ENCODE measurements at places on chromosomes 1 and 21. TPM values are rescaled to one million over a fixed set of nuclear protein-coding genes. Genes with fewer than 3 reads are reported as not detected.

DNA sequence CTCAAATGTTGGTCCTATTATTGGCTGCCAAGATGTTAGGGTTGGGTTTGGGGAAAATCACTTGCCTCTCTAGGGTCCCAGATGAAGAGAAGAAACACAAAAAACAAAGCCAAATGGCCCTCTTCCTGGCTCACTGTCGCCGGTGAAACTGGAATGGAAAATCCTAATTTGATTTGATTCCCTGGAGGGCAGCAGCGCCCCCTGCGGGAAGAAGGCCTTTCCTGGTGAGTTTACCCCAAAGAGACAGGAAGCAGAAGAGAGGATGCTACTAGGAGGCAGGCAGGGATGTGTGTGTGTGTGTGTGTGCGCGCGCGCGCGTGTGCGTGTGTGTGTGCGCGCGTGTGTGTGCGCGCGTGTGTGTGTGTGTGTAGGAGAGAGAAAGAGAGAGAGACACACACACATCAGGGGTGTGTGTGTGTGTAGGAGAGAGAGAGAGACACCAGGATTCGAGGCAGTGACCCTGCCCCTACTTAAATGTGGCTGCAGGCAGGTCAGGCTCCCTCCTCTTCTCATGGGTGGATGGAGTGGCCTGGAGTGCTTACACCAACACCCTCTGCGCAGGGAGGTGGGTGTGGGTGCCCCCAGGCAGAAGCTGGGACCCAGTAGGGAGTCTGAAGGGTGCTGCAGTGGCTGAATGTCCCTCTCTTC lies 3.1 kb upstream of the SELENON start:
- no peaks in the 10 kb centered on the region for H3K27me3 ChIP-seq
- peak overlapping the region; percentile 42 for H3K4me3 ChIP-seq
- H3K4me1 ChIP-seq: peaks cover 55% of the 10 kb centered on the region
- DNase-seq: peak; percentile 87
- no peaks in the 10 kb centered on the region for H3K36me3 ChIP-seq

GRCh38 chr1:247056071-247056470 lies 22.5 kb downstream of the ZNF670 start:
- H3K4me1 ChIP-seq: no peaks in the 10 kb centered on the region
- no peaks in the 10 kb centered on the region for H3K27me3 ChIP-seq
- DNase-seq: no peak
- no peak overlapping the region for H3K4me3 ChIP-seq

FGR gene
- 1.8 TPM for total RNA-seq

B3GALT2 gene
- total RNA-seq: 2.4 TPM

CTXND2 gene
- not detected for total RNA-seq

GRCh38 chr1:43992232-43992995 lies 1.0 kb downstream of the CCDC24 start:
- no peaks in the 10 kb centered on the region for H3K36me3 ChIP-seq
- H3K27ac ChIP-seq: no peak overlapping the region
- H3K4me1 ChIP-seq: peaks cover 8% of the 10 kb centered on the region
- H3K4me3 ChIP-seq: peak overlapping the region; percentile 60
- DNase-seq: no peak

CHODL gene
- not detected for total RNA-seq

CDA gene
- not detected for total RNA-seq

GRCh38 chr1:23194119-23194984 lies 22.9 kb downstream of the HTR1D start:
- no peaks in the 10 kb centered on the region for H3K4me1 ChIP-seq
- H3K4me3 ChIP-seq: no peak overlapping the region
- no peak overlapping the region for H3K27ac ChIP-seq
- H3K36me3 ChIP-seq: no peaks in the 10 kb centered on the region
- no peak for DNase-seq

C1QA gene
- total RNA-seq: 0.22 TPM

DNA sequence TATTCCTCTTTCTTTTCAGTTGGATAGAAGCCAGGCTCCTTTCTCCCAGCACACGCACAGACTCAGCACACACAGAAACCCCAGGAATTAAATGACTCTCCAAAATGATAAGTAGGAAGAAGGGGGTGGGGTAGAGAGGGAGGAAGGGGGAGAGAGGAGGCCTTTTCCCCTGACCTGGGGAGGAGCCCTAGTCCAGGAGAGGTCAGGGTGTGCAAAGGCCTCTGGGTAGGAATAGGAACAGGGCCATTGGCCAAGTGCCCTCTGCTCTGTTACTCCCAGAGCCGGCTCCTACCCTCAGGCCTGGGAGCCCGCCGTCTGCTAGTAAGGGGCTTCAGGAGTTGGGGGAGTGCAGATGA lies 35.6 kb upstream of the PUM1 start:
- no peaks in the 10 kb centered on the region for H3K27me3 ChIP-seq
- no peaks in the 10 kb centered on the region for H3K4me1 ChIP-seq
- DNase-seq: no peak
- no peaks in the 10 kb centered on the region for H3K36me3 ChIP-seq

DNA sequence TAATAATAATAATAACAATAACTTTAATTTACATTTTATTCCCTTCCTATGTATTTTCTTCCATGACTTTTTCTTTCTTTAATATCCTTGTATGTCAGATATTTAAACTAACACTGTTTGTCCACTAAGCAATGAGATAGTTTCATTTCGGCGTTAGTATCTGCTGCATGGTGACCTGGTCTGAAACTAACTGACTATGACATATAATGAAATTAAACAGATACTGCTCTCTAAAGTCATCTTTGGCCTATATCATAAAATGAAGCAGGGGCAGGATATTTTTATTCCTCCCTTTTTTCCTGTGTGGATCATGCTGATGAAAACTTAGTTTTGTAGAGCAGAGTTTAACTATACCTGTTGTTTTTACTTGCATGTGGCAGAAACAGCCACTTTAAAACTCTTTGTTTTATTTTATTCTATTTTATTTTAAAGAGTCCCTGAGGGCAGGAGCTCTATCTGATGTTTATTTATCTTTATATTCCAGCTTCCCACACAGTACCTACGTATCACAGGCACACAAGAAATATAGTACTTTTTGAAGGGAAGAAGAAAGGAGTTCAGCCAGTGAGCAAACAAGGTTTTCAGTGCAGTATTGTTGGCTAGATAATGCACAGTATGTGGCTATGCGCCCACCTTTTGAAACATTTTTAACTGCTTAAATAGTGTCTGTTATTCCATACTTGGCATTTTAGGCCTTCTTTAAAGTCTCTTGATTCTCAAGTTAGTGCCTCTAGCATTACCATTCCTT lies 165.6 kb downstream of the PHTF1 start:
- H3K36me3 ChIP-seq: no peaks in the 10 kb centered on the region
- H3K4me1 ChIP-seq: no peaks in the 10 kb centered on the region
- DNase-seq: no peak

PLA2G5 gene
- total RNA-seq: not detected

DNA sequence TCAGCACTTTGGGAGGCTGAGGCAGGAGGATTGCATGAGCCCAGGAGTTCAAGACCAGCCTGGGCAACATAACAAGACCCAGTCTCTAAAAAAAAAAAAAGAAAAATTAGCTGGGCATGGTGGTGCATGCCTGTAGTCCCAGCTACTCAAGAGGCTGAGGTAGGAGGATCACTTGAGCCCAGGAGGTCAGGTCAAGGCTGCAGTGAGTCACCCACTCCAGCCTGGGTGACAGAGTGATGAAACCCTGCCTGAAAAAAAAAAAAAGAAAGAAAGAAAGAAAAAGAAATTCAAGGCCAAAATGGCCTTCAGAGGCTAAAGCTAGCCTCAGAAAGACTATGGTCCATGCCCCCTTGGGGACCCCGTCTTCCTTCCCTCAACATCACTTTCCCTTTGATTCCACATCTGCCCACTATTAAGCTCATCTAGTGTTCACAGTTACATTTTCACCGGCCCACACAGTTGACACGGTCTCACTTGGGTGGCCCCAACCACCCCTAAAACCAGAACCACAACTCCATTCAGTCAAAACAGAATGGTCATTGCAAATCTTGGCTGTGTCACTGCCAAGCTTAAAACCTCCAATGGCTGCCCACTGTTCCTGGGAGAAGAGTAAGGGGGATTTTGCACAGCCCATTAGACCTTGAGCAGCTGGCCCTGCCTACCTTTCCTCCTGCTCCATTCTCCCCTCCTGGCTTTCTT lies 2.1 kb upstream of the CAPN8 start:
- no peaks in the 10 kb centered on the region for H3K36me3 ChIP-seq
- H3K27ac ChIP-seq: no peak overlapping the region
- no peak overlapping the region for H3K4me3 ChIP-seq
- H3K27me3 ChIP-seq: no peaks in the 10 kb centered on the region
- DNase-seq: no peak

DNA sequence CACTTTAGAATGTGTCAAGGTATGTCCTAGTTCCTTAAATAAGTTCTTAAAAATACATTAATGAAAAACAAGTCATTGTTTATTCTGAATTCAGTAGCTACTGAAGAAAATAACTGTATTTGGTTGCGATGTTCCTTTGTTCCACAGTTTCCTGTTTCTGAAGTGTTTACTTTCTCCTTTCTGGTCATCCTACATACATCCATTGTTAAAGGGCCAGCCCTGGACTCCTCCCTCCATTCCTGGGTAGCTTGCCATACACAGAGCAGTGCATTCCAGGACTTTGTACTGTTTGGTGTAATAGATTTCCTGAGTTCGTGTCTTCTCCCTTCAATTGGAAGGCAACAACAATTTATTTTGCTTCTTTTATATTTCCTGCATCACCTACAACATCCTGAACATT lies 845.4 kb upstream of the CXADR start:
- no peaks in the 10 kb centered on the region for H3K36me3 ChIP-seq
- H3K27ac ChIP-seq: no peak overlapping the region
- no peak overlapping the region for H3K4me3 ChIP-seq
- no peak for DNase-seq
- no peaks in the 10 kb centered on the region for H3K27me3 ChIP-seq

DNA sequence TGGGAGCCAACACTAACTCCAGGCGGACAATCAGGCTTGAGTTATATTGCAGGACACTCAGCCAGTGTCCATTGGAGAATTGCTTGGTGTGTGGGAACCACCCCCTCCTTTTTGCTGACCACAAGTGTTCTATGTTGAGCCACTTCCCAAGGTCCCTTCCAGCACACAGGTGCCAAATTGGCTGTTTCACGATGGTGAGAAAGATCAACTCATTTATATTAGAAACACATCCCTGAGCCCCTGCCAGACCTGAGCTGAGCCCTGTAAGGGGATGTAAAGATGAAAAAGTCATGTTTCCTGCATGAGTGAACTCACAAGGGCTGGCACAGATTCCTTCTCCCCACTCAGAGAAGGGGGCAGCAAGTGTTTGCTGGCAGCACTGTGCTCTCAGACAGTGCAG lies 96.5 kb downstream of the KCNN3 start:
- H3K27ac ChIP-seq: no peak overlapping the region
- H3K36me3 ChIP-seq: no peaks in the 10 kb centered on the region
- no peak overlapping the region for H3K4me3 ChIP-seq
- no peaks in the 10 kb centered on the region for H3K27me3 ChIP-seq
- no peak for DNase-seq

DNA sequence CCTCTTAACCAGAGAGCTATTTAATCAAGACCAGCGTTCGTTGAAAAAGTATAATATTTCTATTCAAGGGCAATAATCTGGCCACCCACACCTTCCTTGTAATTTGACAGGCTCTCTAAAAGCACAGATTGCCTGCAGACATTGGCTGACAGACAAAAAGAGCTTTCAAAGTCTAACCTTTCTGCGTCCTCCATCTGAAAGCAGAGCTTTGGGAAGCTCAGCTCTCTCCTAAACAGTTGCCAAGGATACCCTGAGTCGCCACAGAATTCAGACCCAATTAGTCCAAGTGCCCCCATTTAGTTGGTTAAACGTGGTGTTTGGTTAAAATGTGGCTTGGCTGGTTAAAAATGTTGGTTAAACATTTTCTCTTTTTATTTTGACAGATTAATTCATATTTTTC lies 33.7 kb upstream of the PLA2G2C start:
- H3K27me3 ChIP-seq: peaks cover 9% of the 10 kb centered on the region
- DNase-seq: no peak
- no peaks in the 10 kb centered on the region for H3K4me1 ChIP-seq
- no peak overlapping the region for H3K27ac ChIP-seq
- no peak overlapping the region for H3K4me3 ChIP-seq

DIP2A gene
- total RNA-seq: 29.9 TPM

DNA sequence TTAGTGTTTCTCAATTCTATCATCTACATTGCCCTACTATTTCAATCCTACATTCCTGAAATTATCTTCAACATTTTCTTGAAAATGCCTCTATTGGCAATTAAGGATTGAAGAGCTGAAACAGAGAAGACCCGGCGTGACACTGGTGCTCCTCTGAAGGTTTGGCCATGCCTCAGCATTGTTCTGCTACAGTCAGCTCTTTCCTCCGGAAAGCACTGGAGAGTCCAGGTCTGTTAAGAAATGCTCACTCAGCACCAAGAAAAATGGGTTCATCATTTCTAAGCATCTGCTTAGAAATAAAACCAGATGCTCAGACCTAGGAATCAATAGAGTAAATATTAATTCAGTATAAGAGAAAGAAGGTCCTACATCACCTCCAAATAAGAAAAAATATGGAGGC lies 58.8 kb downstream of the WARS2 start:
- H3K27ac ChIP-seq: no peak overlapping the region

GRCh38 chr1:205391386-205391785 lies 30.5 kb downstream of the LEMD1 start:
- H3K36me3 ChIP-seq: no peaks in the 10 kb centered on the region
- H3K27ac ChIP-seq: no peak overlapping the region
- no peaks in the 10 kb centered on the region for H3K4me1 ChIP-seq
- peaks cover 6% of the 10 kb centered on the region for H3K27me3 ChIP-seq
- DNase-seq: no peak

- no peak overlapping the region for H3K27ac ChIP-seq
- no peaks in the 10 kb centered on the region for H3K27me3 ChIP-seq
- no peaks in the 10 kb centered on the region for H3K4me1 ChIP-seq
- DNase-seq: no peak
- no peak overlapping the region for H3K4me3 ChIP-seq
Measured at GRCh38 chr1:248406721-248407692, 4.2 kb downstream of the OR2T1 start.

MEGF6 gene
- 10.8 TPM for total RNA-seq

GRCh38 chr1:7477593-7477992 lies 293.5 kb upstream of the VAMP3 start:
- H3K4me3 ChIP-seq: no peak overlapping the region
- H3K27me3 ChIP-seq: no peaks in the 10 kb centered on the region
- H3K36me3 ChIP-seq: no peaks in the 10 kb centered on the region
- H3K4me1 ChIP-seq: no peaks in the 10 kb centered on the region

GRCh38 chr21:38261851-38262250 lies 5.1 kb downstream of the KCNJ15 start:
- H3K36me3 ChIP-seq: no peaks in the 10 kb centered on the region
- H3K4me3 ChIP-seq: no peak overlapping the region
- H3K27ac ChIP-seq: no peak overlapping the region
- no peaks in the 10 kb centered on the region for H3K4me1 ChIP-seq
- no peaks in the 10 kb centered on the region for H3K27me3 ChIP-seq
- no peak for DNase-seq

GRCh38 chr1:9328201-9328600 lies 35.5 kb downstream of the SPSB1 start:
- no peak for DNase-seq
- H3K36me3 ChIP-seq: no peaks in the 10 kb centered on the region
- no peak overlapping the region for H3K4me3 ChIP-seq
- no peak overlapping the region for H3K27ac ChIP-seq

ASCL5 gene
- 0.22 TPM for total RNA-seq

- H3K27ac ChIP-seq: no peak overlapping the region
- no peaks in the 10 kb centered on the region for H3K4me1 ChIP-seq
- no peak overlapping the region for H3K4me3 ChIP-seq
- H3K27me3 ChIP-seq: no peaks in the 10 kb centered on the region
Measured at GRCh38 chr1:53349369-53349835, 21.5 kb upstream of the LRP8 start.

GUCA2A gene
- not detected for total RNA-seq

TNFRSF1B gene
- total RNA-seq: 174 TPM

Data from CD8-positive, alpha-beta memory T cell (primary cell).